ENCODE measurements at places on chromosomes 5 and 9. TPM values are rescaled to one million over a fixed set of nuclear protein-coding genes. Genes with fewer than 3 reads are reported as not detected.

DNA sequence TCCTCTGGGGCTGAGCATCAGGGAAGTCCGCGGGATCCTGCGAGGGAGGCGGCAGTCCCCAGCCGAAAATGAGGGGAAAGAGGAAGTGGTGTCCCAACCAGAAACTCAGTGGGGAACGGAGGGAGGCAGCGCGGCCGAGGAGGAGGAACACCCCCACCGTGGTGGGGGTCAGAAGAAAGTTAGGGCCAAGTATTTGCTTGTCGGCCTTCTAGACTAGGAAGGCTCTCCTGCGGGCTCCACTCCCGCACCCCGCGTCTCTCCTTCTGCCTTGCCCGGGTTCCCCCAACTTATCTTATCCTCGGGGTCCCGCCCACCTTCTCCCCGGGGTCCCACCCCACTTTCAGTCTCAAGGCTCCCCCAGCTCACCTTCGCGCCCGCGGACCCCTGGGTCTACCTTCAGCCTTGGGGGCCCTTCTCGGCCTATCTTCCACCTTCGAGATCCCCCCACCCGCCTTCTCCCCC is 557 bp upstream of the PHF2 start:
- peak; percentile 96 for DNase-seq

The PCDHGA5 gene
- 2.7 TPM for total RNA-seq

GRCh38 chr5:100623719-100624118 is 88.5 kb downstream of the FAM174A start:
- no peak for DNase-seq

DNA sequence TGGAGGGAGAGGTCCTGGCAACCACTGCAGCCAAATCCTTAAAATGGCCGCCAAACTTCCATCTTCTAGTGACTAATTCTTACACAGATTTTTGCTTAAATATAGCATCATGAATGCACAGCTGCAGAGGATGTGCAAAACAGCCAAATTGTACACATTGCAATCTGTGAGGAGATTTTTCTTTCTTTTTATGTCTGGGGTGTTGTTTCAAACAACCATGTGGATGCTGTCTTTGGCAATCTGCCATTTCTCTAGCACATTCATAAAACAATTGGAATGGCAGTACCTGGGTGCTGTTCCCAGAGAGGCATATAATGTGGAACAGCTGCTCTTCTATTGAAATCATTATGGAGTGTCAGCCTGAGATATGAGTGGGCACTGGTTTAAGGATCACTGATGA is 1082.9 kb upstream of the SEMA6A start:
- DNase-seq, result no peak
